ENCODE measurements at places on chromosomes 2 and 18.

GRCh38 chr2:215985257-215985656 is 28.1 kb downstream of the MREG start:
- no peak for DNase-seq

- DNase-seq: no peak
Measured at GRCh38 chr2:202018950-202019349, 14.7 kb upstream of the FZD7 start.

DNA sequence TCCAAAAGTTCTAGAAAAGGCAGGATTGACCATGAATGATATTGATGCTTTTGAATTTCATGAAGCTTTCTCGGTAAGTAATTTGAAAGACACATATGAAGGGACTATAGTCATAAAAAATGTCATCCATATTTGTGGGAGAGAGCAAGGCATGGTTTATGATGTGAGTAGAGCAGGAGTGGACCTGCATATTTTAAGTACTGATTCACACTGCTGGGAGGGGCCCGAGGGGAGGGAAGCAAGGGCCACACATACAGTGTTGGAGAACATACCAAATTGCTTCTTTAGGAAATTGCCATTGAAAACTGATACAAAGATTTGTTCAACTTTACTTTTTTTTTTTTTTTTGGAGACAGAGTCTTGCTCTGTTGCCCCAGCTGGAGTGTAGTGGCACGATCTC is 39.4 kb downstream of the HADHB start:
- DNase-seq: no peak

GRCh38 chr2:73952499-73953446 is 26.1 kb downstream of the DGUOK start:
- no peak for DNase-seq

- no peak for DNase-seq
Measured at GRCh38 chr2:48482313-48482712, 47.6 kb upstream of the STON1 start.

DNA sequence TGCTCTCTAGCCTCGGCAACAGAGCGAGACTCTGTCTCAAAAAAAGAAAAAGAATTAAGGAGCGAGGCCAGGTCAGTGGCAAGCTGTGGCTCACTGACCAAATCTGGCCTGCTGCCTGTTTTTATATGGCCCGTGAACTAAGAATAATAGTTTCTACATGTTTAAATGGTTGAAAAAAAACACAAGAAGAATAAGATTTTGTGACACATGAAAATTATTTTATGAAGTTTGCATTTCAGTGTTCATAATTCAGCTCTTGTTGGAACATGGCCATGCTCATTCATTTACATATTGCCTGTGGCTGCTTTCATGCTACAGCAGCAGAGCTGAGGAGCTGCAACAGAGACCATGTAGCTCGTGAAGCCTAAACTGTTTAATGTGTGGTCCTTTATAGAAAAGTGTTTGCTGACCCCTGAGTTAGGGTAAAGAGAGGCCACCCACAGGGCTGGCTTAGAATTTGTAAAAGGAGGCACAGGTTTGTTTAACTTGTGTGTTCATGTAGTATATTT is 59.5 kb downstream of the MFSD6 start:
- no peak for DNase-seq

GRCh38 chr2:198279026-198279425 is 474.6 kb downstream of the PLCL1 start:
- DNase-seq: no peak

GRCh38 chr2:236976266-236977062 is 109.2 kb upstream of the COPS8 start:
- no peak for DNase-seq

GRCh38 chr18:24322584-24323136 is 75.0 kb downstream of the OSBPL1A start:
- no peak for DNase-seq

DNA sequence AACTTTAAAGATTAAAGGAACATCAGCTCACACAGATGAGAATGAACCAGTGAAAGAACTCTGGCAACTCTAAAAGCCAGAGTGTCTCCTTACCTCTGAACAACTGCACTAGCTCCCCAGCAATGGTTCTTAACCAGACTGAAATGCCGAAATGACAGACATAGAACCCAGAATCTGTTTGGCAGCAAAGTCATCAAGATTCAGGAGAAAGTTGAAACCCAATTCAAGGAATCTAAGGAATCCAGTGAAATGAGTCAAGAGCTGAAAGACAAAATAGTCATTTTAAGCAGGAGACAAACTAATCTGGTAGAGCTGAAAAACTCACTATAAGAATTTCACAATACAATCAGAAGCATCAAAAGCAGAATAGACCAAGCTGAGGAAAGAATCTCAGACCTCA is 72.0 kb downstream of the STRADB start:
- no peak for DNase-seq

- no peak for DNase-seq
Measured at GRCh38 chr2:98084869-98085238, 2.1 kb upstream of the VWA3B start.

GRCh38 chr2:193103064-193103463 is 908.3 kb upstream of the TMEFF2 start:
- DNase-seq: no peak

DNA sequence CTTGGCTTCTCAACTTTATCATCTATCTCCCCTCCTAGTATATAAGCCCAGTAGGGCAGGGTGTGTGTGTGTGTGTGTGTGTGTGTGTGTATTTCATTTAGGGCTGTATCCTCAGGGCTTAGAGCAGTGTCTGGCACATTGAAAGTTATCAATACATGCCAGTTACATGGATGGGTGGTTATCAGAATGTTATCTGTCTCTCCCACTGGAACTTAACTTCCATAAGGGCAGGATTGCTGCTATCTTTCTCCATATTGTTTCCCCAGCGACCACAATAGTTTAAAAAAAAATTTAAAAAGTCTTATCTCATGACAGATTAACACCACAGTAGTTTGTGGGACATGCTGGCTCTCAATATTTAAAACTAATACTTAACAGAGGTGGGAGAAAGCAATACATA is 488.9 kb downstream of the PLCL1 start:
- no peak for DNase-seq

GRCh38 chr2:240407090-240407489 is 28.4 kb upstream of the GPC1 start:
- no peak for DNase-seq

- DNase-seq: no peak
Measured at GRCh38 chr2:44560352-44560751, 198.6 kb downstream of the CAMKMT start.

GRCh38 chr2:120763508-120763907 is 27.8 kb downstream of the GLI2 start:
- no peak for DNase-seq

DNA sequence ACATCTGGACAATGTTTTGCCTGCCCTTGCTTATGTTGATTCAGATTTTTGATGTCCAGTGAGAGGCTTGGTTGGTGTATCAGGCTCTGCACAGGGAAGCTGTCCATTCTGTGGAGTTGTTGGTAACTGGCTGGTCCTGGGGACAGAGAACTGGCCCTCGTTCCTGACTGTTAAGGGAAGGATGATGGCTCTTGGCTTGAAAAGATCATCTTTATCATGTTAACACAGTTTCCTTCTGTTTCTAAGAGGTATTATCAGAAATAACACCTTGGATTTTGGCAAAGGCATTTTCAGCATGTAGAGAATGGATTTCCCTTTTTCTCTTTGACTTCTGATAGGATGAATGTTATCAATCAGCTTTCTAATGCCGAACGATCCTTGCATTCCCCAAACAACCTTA is 19.3 kb downstream of the STK25 start:
- no peak for DNase-seq
